ENCODE measurements at places on chromosomes 6 and 20. TPM values are rescaled to one million over a fixed set of nuclear protein-coding genes. Genes with fewer than 3 reads are reported as not detected.

Gene SLC17A1
- total RNA-seq: not detected

Gene ADGRG6
- 145 TPM for total RNA-seq

Gene RBL1
- 8.1 TPM for total RNA-seq

Gene GNAS-AS1
- total RNA-seq: 2.4 TPM

Gene TRAM2
- 14.1 TPM for total RNA-seq

Gene UNC5CL
- 1.6 TPM for total RNA-seq

Gene TFAP2D
- not detected for total RNA-seq

Gene C4A
- 71.1 TPM for total RNA-seq

Gene SIGLEC1
- total RNA-seq: 9.5 TPM

- no peak for DNase-seq
Observed at GRCh38 chr6:140988780-140989179, 1143.9 kb upstream of the GJE1 start.

GRCh38 chr6:170438861-170439260, 114.2 kb downstream of the PSMB1 start:
- DNase-seq: no peak

GRCh38 chr6:169981568-169981967, 230.1 kb downstream of the ERMARD start:
- no peak for DNase-seq

- no peak for DNase-seq
Observed at GRCh38 chr6:106913111-106913510, 61.4 kb downstream of the CD24 start.

- DNase-seq: no peak
Observed at GRCh38 chr6:34515473-34516387, 40.4 kb downstream of the SPDEF start.

DNA sequence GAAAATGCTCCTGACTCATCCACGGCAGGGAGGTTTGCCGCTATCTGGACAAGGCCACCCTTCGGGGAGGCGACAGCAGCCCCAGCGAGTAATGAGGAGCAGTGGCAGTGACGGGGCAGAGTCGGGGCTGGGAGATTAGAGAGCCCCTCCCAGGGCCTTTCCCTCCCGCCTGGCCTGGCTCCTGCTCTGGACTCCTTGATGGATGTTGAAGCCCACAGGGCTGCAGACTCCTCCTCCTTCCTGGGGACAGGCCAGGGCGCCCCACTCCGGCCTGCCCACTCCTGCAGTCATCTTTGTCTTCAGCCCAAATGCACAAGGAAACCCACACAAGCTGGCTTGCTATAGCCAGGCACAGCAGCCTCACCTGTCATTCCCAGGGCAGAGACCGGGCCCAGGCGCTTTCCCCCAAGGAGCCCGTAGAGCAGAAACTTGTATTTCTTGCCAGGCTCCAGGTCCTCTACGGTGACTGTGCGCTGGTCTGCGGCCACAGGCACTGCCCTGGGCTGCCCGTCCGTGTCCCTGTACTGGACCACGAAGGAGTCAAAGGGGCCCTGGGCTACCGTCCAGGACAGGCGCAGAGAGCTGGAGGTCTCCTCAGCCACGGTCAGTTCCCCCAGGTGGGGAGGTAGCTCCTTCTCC, 7.7 kb downstream of the CYP21A2 start:
- DNase-seq: no peak

- no peak for DNase-seq
Observed at GRCh38 chr6:12977806-12978205, 261.2 kb downstream of the PHACTR1 start.

DNA sequence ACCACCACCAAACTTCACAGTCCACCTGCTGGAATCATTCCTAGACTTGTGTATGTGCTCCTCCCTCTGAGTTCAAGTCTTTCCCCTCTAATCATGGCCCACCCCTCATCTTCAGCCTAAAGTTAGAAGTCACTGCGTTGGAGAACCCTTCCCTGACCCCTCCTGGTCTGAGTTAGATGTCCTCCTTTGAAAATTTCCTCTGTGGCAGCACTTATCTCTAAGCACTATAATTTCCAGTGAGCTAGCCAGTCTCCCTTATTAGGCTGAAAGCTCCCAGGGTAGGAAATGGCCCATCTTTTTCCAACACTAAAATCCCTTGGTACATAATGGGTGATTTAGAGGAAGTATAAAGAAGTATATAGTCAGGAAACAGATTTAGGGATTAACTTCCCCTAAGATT, 63.2 kb downstream of the SESN1 start:
- no peak for DNase-seq

- no peak for DNase-seq
Observed at GRCh38 chr6:167467282-167467681, 142.4 kb downstream of the TTLL2 start.

GRCh38 chr6:98900706-98901105, 47.0 kb downstream of the FBXL4 start:
- DNase-seq: no peak

DNA sequence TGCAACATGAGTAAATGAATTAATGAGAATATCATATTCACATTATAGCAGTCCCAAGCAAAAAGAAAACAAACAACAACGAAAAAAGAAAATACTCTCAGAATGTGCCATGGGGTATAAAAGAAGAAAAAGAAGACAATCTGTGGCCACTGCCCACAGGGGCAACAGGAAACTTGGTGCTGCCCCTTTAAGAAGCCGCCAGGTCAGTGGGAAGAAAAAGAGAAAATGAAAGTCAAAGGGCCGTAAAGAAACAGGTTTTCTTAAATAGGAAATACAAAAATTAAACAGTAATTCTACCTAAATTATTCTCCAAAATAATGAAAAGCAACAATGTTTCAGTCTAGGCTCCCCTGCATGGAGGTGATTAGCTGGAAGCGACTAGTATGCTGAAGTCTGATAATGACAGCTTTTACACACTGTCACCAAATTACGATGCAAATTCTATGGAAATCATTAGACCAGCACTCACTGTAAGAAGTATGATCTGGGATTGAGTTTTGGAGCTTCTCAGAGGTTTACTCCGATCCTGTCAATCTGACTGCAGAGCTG, 23.6 kb downstream of the GMDS start:
- DNase-seq: no peak

DNA sequence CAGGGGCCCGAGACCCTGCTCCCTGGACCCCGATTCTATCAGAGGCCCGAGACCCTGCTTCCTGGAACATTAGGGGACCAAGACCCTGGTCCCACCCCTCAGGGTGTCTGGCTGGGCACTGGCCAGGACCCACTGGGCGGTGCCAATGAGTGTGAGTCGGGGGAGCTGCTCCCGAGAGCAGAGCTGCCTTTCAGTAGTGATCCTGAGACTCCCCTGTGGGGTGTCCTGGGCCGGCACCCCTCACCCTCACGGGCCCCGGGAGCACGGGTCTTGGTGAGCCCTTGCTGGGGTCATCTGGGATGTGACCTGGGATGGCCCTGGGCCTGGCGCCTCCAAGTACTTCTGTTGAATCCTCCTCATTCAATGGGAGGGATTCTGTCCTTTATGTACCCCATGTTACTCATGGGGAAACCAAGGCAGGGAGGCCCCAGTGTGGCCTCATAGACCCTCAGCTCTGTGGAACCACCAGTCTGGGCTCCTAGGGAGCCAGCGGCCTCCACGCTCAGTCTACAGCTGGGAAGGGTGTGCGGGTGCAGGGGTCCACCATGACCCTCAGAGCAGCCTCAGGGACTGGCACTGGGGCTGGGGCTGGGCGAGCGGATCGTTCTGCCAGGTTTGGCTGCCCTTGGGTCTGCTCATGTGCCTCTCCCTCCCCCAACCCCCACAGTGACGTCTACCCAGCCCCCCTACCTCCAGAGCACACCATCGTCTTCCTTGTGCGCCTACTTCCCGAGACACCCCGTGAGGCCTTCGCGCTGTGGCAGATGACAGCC, 25.6 kb downstream of the COL20A1 start:
- no peak for DNase-seq

- no peak for DNase-seq
Observed at GRCh38 chr6:158095671-158096070, 72.4 kb downstream of the SERAC1 start.

DNA sequence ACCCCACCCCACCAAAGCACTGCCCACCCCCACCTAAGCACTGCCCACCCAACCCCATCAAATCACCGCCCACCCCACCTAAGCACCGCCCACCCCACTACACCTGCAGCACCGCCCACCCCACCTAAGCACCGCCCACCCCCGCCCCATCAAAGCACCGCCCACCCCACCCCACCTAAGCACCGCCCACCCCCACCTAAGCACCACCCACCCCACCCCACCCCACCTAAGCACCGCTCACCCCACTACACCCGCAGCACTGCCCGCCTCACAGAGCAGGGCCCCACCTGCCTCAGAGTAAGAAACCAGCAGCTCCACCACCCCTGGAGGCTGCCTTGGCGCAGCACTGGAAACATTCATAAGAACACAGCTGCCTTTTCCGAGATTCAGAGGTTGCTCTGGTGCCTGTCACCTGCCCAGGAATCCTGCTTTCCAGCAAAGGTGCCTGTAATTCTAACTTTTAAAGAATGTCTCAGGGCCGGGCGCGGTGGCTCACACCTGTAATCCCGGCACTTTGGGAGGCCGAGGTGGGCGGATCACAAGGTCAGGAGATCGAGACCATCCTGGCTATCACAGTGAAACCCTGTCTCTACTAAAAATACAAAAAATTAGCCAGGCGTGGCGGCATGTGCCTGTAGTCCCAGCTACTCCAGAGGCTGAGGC, 148.2 kb downstream of the BMP7 start:
- no peak for DNase-seq

- DNase-seq: no peak
Observed at GRCh38 chr6:146426516-146426915, 117.1 kb upstream of the RAB32 start.

DNA sequence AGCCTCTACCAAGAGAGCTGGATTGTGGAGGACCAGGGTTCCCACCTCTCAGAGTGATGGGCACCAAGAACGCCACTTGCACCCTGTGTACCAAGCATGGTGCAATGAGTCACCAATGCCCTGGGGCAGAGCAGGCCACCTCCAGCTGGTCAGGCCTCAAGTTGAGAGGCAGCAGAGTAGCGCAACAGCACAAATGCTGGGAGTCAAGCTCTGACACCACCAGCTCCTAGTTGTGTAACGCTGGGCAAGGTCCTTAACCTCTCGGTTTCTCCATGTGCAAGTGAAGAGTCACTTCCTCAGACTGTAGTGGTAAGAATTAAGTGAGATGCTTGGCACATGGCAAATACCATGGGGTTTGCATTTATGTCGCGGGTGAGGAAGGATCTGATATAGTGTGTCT, 25.6 kb downstream of the GFOD1 start:
- no peak for DNase-seq

DNA sequence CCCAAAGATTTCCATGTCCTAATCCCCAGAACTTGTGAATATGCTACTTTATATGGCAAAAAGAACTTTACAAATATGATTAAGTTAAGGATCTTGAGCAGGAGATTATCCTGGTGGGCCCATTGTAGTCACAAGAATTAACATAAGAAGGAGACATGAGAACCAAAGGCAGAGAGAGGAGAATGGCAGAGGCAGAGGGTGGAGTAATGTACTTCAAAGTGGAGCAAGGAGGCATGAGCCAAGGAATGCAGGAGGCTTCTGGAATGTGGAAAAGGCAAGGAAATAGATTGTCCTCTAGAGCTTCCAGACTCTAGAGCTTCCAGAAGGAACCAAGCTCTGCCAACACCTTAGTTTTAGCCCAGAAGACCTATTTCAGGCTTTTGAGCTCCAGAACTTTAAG, 147.4 kb downstream of the MOXD1 start:
- no peak for DNase-seq

GRCh38 chr6:72755752-72756151, 133.9 kb downstream of the KCNQ5 start:
- DNase-seq: no peak

GRCh38 chr6:17179530-17180073, 77.8 kb downstream of the STMND1 start:
- DNase-seq: no peak

DNA sequence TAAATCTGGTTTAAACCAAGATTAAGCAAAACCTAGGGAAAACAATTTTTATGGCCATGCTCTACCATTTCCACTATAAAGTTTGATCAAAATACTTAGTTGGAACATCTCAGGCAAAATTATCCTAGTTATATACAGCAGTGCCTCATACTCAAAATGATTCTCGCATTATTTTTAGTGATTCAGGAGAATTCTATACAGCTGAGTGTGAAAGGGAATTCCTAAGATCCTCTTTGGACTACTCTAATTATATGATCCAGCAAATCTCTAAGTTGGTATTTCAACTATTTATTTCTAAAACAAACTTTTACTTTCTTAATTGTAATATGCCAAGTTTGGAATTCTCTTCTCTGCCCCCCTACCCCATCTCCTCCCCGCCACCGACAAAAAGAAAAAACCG, 8.6 kb downstream of the DTNBP1 start:
- DNase-seq: no peak

GRCh38 chr6:151837223-151837622, 29.7 kb downstream of the ESR1 start:
- no peak for DNase-seq

GRCh38 chr20:20864351-20865096, 152.1 kb upstream of the RALGAPA2 start:
- DNase-seq: no peak

GRCh38 chr6:24599686-24600399, 46.1 kb downstream of the KIAA0319 start:
- no peak for DNase-seq

GRCh38 chr20:59589086-59589684, 15.2 kb upstream of the PHACTR3 start:
- DNase-seq: no peak

Data from ureter (tissue), 1 donor.